NCI-H2107 (cell line): ENCODE measurements at places on chromosomes 16 and 17.

- no peak for DNase-seq
Observed at GRCh38 chr17:80429356-80430275, 14.6 kb downstream of the ENDOV start.

DNA sequence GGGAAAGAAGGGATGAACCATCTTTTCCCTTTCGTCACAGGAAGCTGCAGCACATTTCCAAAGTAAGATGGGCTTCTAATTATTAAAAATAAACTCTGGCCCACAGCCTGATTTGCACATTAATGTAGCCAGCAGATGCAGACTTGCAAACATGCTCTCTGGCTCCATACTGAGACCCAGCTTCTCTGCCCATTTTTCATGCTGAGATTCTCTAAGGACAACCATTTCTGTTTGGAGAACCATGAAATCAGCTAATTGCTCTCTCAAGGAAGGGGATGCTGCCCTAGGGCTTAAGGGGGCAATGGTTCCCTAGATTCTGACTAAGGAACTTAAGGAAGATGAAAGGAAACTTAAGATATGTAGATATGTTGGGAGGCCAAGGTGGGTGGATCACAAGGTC, 63.0 kb upstream of the CES5A start:
- DNase-seq: no peak

DNA sequence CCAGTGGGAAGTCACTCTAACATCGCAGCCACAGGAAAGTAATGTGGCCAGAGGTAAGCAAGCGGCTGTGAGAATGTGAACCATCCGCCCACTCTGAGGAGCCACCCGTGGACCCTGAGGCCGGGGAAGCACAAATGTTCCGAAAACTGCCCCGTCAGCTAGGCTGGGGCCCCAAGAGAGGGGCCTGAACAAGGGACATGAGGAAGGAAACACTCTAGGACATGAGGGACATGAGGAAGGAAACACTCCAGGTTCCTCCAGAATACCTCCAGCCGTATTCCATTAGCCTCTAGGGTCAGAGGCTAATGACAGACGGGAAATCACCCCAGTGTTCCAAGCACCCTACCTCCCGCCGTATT, 317 bp downstream of the TEFM start:
- DNase-seq: no peak

DNA sequence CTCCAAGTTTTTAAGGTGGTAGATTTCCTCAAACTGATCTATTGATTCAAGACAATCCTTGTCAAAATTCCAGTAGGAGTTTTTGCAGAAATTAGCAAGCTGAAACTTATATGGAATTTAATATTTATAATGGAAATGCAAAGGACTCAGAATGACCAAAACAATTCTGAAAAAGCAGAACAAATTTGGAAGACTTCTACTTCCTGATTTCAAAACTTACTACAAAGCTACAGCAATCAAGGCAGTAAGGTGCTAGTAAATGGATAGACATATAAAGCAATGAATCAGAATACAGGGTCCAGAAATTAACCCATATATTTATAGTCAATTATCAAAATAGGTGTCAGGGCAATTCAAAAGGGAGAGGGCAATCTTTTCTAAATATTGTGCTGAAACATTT, 11.8 kb upstream of the IL21R start:
- DNase-seq: no peak

GRCh38 chr17:44348988-44349364, 3.9 kb downstream of the GRN start:
- no peak for DNase-seq

GRCh38 chr17:64706224-64707049, 44.3 kb upstream of the SMURF2 start:
- no peak for DNase-seq

GRCh38 chr16:82655072-82655714, 28.4 kb downstream of the CDH13 start:
- DNase-seq: no peak
